ENCODE measurements at places on chromosomes 2 and 18.

DNA sequence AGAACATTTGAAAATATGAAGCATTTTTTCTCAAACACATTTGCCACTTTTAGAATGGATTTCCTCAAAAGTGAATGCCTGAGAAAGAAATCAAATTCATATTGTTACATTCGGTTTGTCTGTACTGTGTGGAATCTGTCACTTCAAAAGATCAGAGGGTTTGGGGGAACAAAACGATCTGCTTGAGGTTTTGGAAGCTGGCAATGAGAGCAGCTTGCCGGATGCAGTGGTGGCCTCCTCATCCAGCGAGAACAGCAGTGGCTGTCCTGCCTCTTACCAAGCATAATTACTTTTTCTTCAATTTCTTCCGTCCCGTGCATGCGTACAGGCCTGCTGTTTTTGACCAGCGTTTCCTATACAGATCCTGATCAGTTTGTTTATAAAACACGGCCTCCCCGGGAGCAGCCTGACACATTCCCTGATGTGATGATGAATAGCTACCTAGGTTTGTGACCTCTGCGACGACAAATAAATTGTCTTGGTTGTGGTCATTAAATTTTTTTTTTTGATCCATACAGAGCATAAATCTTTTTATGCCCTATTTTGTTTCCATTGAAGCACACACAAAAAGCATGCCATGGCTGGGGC, 45.2 kb downstream of the ITGA6 start:
- DNase-seq = no peak

DNA sequence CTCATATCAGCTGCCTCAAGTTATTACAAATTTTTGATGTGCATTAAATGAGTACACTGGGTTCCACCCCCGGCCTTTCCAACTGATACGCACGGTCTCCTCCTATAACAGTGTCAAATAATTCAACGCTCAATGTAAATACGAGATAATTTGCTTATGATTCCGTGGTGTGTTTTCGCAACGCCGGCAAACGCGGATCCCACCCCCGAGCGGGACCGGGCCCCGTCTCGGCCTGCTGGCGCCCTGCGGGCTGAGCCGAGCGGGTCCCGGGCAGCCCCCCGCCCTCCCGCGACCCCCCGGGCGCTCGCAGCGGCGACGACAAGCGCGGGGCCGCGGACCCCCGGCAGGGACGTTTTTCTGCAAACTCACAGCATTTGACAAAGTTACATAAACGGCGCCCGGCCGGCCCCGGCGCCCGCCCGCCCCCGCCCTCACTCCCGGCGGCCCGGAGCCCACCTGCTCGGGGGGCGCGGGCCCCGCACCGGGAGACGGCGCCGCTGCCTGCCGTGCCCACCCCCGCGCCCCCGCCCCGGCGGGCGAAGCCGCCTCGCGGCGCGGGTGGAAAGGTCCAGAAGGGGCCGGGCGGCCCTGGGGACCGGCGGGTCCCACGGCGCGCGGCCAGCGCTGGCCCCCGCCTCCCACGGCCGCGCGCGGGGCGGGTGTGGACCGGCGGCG, 762 bp downstream of the HDAC4 start:
- no peak for DNase-seq

DNA sequence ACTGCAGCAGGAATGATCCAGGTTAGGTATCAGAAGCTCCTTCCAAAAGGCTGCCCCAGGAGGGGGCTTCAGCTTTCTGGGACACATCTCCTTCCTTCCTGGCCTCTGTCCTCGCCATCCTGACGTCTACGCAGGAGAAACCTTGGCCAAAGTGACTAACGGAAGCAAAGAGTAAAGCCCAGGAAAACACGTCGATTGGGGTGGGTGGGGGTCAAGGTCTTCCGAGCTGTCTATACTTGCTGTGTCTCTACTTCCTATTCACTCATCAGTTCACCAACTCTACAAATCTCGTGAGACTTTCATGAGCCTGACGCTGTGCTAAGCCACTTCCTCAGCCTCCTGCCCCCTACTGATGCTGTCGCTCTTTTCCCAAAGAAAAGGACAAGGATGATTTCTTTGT, 212.6 kb downstream of the TNS1 start:
- DNase-seq = no peak

- DNase-seq = no peak
Measured at GRCh38 chr2:62550461-62550860, 44.5 kb upstream of the TMEM17 start.

- DNase-seq = no peak
Measured at GRCh38 chr18:3493501-3494244, 43.7 kb downstream of the TGIF1 start.

- DNase-seq = no peak
Measured at GRCh38 chr18:72089432-72089831, 454.7 kb downstream of the CBLN2 start.

- no peak for DNase-seq
Measured at GRCh38 chr2:232142049-232142448, 180.5 kb downstream of the DIS3L2 start.

DNA sequence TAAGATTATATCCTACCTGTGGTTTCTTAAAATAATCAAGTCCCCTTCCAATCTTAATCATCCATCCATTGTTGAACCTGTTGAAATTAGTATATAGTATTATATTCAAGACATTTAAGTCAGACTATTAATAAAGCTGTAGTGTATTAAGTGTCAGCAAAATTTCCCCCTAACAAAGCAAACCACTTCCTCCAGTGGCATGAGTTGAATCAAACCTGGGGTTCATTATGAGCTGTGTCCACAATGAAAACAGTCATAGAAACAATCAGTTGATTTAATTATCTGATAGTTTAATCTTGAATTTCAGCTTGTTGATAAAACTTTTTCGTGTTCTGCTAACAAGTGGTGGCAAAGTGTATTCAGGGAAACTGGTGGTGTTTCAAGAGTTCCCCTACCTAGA, 11.3 kb downstream of the MITD1 start:
- no peak for DNase-seq

DNA sequence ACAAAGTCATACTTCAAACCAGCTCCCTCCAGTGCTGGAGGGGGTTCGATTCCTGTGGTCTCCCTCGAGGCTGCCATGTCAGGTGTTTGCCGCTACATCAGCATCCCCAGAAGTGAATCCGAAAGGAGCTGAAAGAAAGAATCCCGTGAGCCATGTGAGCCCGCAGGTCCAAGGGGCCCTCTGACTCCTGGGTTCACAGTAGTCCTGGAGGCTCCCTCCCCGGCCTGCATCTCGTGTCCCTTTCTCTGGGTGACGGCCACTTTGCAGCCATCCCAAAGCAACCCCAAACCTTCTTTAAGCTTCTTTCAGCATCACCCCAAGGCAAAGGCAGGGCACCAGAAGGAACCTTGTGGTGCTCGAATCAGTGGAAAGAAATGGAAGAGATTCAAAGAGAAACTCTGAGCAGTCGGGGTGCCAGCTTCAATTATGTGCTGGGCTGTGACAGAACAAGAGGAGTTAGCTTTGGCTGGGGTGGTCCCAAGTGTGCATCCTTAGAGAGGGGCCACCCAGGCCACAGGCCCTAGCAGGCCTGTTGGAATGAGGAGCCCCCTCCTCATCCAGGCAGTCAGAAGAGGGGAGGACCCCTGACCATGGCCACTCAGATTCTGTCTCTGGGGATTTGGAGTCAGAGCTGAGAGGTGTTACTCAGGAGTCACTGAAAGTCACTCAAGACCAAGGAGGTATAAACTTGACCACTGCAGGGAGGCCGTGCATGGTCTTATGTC, 59.7 kb downstream of the CIB4 start:
- DNase-seq = no peak

GRCh38 chr2:9416962-9417316, 6.4 kb downstream of the ITGB1BP1 start:
- DNase-seq = no peak

DNA sequence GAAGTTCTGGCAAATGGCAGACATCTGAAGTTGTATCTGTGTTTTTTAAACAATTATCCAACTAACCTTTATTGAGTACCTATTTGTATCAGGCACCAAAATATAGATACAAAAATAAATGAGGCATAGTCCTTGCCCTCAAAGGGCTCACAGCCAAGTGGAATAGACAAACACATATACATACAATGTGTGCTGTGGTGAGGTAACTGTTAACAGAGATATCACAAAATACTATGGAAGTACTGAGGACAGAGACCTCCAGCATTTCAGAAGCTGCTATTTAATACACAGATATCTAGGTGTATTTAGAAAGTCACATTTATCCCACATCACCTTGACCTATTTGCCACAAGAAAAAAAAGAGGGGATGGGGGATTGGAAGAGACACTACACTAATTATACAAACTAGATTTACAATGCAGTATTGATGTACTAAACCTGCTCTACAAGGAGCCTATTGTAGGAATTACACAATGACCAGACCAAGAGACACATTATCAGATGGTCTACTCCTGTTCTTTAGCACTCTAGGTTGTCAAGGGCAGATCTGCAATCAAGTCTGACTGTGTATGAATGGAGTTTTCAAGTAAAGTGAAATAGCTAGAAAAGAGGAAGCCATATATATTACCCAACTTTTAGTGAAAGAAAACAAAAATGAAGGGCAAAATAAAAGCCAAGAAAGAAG, 62.2 kb downstream of the SPIRE1 start:
- no peak for DNase-seq

DNA sequence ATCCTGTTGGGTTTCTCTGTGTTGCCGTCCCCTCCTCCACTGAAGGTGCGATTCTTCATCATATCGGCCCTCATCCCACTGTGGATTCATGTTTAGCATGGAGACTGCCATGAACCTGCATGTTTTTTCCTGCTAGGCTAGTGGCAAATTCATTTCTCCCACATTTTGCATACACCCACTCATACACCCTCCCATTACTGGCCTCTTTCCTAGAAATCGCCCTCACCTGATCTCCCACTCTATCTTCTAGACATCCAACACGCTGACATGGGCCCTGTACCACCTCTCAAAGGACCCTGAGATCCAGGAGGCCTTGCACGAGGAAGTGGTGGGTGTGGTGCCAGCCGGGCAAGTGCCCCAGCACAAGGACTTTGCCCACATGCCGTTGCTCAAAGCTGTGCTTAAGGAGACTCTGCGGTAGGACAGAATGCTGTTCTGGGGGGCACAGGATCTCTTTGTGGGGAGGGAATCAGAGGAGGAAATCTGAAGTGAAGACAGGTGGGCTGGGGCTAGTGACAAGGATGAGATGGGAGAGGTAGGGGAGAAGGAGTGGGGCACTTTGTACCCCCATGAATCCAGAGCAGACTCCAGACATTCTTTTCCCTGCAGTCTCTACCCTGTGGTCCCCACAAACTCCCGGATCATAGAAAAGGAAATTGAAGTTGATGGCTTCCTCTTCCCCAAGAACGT, 17.7 kb downstream of the PRKAG3 start:
- DNase-seq = no peak

DNA sequence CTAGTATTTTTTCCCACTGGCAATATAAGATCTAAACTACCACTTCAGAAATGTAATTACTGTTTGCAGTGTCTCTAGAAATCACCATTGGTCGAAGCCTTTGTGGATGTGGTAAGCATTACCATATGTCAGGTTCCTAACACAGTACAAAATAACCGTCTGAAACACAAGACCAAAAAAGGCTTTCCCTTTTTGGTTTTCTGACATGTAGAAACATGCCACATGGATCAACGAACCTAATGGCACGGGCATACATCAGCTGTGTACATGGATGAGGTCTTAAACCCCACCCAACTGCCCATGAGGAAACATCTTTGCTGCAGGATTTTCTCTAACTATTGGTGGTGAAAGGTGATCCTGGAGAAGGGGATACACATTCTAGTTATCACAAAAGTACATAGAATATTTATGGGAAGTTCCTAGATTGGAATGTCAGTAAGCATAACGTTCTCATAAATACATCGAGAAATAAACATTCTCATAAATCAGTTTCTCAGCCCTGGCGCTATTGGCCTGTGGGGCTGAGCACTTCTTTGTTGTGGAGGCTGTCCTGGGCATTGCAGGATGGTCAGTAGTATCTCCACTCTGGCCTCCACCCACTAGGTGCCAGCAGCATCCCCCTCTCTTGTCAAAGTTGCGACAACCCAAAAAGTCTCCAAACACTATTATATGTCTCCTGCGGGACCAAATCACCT, 9.0 kb downstream of the VIT start:
- no peak for DNase-seq

DNA sequence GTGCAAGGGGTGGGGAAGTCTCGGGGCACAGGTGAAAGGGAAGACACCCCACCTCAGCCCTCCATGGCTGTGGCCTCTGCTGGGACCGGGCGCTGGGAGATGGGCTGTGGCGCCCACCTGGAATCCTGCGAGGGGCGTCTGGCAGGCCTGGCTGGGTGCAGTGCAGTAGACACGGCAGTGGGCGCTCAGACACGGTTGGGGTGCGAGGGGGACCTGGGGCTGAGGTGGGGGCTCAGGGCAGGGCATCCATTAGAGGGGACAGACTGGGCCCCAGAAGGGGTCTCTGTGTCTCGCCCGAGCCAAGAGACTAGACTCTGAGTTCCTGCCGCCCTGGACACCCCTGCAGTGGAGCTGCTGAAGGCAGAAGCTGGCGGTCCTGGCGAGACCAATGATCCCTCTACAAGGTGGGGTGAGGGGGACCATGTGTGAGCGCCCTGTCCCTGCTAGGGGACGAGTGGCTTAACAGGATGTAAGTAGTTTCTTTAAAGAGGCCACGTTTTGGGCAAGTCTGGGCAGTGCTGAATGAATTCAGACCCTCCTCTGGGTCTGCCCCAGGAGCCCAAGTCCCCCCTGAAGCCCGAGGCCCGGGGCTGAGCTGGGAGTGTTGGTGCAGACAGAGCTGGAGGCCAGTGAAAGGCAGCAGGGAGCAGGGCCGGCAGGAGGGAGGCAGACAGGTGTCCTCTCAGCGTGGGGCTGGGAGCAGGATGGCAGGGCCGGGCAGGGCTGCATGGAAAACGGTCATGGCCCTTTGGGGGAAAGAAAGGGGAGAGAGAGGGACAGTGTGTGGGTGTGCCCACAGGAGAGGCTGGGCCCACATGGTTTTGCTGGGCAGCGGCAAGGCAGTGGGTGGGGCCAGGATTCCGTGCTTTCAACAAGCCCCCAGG, 57.2 kb downstream of the HS6ST1 start:
- DNase-seq = no peak

DNA sequence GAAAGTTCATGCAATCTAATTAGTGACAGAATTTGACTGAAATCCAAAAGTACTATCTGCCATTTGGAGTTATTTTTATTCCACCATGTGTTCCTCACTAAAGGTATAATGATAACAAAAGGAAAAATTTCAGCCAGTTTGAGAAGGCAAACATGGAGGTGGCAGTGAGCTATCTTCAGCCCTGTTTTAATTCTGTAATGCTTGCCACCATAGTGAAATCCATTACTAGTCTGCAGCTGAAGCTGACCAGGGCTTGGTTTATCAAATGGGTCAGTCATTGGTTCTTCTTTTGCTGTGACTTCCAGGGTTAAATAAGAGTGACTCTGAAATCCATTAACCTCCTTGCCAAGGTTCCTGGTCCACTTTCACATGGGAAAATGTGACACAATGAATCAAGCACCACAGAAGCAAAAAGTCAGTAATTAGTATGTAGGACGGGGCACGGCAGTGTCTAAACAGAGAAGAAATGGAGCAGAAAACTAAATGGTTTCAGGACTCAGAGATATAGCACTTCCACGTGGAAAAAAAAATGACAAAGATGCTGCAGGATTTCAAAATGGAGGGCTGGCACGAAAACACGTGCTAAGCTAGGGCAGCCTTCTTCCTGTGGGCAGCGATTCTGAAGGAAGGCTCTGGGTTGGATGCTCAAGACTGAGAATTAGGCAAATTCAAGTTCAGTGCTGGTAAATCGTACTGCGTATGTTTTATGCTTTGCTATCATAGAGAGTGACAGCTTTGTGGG, 87.2 kb downstream of the EPHA4 start:
- DNase-seq = no peak

GRCh38 chr2:18208956-18209355, 330.5 kb downstream of the KCNS3 start:
- DNase-seq = no peak

Data from activated CD4-positive, alpha-beta T cell treated with anti-CD3 and anti-CD28 coated beads, Interleukin-2, amount 50 U/mL, for 24 hours (primary cell).